ENCODE measurements at places on chromosomes 12 and 14.

DNA sequence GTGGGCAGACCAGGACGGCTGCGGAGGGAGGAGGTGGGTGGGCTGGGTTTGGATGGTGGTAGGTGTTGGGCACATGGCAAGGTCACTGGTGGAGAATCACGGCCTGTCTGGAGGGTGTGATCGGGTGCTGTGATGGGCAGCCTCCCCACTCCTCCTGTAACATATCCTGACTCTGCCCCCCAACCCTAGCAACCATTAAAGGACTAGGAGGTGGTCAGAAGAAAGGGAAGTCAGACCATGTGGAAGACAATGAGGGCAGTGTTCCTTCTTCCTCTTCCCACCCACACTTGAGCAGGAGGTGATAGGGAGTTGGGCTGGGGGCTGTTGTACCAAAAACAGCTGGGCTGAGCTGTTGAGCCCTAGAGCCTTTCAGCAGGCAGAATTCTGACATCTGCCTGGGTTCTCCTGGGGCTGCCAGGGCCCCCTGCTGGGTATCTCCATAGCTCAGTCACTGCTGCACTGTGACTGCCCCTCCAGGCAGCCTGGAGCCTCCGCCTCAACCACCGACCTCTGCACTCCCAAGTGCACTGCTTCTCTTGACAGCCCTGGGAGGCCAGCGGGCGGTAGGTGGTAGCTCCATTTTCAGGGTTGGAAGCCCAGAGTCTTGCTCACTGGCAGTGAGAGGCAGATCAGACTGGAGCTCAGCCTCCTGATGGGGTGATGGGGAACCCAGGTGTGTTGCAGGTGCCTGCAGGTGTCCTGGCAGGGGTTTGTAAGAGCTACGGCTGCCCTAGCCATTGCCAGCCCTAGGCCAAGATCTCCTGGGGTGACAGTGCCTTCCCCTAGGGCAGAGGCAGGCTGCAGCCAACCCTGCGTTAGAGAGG lies 15.4 kb downstream of the VASH1 start:
- no peak for DNase-seq

GRCh38 chr12:226401-226800 lies 12.4 kb upstream of the SLC6A12 start:
- DNase-seq, result no peak

DNA sequence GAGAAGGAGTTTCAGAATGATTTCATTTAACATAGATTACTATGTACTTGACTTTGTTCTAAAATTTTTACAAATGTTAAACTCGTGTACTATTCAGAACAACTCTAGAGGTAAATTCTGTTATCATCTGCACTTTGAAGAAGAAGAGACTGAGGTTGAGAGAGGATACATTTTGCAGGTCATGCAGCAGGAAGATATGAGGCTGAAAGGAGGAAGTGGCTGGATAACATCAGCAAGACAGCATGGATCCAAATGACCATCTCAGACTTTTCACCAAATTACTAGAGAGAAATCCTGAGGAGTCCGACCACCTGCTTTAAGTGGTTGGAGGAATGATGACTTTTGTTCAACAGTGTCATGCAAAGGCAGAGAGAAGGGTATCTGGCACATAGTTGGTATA lies 84.9 kb downstream of the ASCL4 start:
- no peak for DNase-seq

DNA sequence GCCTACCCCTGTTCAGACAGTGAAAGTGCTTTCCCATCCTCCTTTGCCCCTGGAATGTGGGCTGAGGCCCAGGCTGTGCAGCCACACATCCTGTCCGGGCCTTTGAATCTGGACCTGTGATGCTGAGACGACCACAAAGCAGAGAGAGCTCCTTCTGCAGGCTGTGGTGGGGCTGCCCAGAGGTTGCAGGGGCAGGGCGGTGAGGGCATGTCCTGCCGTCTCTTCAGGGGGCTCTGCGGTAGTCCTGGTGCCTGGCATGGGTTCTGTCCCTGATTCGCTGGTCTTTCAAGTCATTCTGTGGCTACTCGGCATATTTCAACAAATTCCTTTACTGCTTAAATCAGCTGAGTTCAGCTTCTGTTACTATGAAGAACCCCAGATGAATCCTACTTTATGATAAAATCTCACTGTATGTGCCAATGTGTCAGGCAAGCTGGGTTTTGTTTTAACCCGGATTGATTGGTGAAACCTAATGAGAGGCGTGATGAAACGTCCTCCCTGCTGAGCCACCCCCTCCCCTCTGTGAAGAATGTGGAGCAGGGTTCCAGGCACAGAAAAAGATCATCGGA lies 63.4 kb upstream of the DICER1 start:
- DNase-seq, result no peak

DNA sequence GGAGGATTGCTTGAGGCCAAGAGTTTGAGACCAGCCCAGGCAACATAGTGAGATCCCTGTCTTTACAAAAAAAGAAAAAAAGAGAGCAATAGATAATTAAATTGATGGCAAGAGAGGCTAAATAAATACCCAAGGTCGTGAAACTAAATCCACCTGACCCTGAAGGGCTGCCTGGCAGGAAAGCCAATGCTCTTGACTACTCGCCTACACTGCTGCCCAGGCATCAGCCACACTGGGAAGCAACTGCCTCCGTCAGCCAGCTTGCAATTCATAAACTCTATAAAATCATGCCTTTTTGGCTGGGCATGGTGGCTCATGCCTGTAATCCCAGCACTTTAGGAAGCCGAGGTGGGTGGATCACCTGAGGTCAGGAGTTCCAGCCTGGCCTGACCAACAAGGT lies 31.7 kb upstream of the RASSF3 start:
- no peak for DNase-seq

DNA sequence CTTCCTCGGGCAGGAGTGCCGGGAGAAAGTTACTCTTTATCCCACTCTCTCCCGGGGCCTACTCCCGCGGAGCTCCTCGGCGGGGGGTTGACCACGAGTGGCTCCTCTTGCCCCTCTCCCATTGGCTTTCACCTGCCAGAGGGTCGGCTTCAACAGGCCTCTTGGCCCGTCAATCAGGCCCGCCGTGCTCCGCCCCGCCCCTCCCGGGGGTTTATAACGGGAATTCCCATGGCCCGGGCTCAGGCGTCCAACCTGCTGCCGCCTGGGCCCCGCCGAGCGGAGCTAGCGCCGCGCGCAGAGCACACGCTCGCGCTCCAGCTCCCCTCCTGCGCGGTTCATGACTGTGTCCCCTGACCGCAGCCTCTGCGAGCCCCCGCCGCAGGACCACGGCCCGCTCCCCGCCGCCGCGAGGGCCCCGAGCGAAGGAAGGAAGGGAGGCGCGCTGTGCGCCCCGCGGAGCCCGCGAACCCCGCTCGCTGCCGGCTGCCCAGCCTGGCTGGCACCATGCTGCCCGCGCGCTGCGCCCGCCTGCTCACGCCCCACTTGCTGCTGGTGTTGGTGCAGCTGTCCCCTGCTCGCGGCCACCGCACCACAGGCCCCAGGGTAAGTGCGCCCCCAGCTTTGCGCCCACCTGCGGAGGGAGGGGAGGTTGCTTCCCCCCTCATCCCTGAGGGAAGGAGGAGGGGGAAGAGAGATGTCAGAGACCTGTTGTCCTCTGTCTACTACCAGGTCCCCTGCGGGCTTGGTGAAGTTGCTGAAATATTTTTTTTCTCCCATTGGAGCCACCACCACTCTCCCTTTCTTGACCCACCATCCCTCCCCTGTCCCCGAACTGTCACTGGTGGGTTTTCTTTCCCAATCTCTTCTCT lies at the start of gene SMOC1:
Gene SMOC1 (plus strand): TSS at position 242 of the 869 bp plus-strand sequence. CDS start 263 bp downstream, at position 505.
- no peak for DNase-seq

- no peak for DNase-seq
These were observed 67.4 kb downstream of the ADGRD1 start for GRCh38 chr12:131021154-131021541.

DNA sequence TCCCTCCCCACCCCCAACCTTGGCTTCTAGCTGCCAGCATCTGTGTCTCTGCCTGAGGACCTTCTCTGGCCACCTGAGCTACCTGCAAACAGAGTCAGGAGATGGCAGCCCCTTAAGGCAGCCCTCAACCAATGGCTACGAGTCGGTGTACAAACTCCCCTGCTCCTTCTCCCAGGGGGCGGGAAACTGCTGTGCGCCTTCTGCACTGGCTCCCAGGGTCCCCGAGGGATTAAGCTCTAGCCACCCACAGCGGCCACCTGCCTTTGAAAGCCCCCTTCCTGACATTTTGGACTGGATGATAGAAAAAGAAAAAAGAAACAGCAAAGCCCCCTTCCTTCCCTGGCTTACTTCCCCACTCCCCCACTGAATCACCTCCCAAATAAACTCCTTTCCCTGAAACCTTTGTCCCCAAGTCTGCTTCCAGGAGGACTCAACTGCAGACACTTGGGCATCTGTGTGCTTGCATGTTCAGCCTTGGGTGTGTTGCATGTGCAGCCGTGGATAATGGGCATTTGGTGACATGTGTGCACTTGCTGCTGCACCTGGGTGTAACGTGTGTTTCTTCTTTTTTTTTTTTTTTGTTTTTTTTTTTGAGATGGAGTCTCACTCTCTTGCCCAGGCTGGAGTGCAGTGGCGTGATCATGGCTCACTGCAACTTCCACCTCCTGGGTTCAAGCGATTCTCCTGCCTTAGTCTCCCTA lies 6.0 kb downstream of the SDS start:
- DNase-seq, result no peak

DNA sequence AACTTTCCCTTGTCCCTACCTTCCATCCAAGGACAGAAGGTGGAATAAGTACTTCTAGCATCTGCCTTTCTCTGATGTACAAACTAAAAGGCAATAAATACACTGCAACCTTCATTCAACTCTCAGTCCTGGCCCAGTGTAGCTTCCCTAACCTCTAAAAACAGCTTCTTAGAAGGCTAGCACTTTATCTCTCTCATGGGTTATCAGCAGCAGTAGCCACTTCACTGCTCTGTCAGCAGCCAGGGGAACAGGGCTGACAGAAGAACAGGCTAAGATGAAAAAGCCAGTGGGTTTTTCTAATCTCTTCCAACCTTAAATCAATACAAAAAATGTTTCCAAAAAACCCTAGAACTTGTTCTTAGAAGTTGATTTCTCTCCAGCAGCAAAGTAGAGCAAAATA lies 13.2 kb downstream of the BAZ2A start:
- DNase-seq, result no peak

DNA sequence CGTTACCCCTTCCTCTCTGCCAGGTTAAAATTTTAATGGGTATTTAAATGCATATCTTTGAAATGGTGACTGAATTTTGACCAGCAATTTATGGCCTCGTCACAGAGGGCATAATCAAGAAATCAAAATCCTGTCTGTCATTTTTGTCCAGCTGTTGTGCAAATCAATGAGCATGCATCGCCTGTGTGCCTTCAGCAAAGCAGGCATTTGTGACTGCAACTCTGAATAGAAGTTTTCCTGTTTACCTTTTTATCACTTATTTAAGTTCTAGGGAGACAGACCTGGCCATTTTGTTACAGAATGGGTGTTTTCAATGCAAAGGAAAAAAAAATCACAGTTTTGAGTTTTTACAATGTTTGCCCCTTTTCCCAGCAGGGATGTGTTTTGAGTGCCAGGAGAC lies 107.4 kb downstream of the PPM1A start:
- DNase-seq, result no peak

DNA sequence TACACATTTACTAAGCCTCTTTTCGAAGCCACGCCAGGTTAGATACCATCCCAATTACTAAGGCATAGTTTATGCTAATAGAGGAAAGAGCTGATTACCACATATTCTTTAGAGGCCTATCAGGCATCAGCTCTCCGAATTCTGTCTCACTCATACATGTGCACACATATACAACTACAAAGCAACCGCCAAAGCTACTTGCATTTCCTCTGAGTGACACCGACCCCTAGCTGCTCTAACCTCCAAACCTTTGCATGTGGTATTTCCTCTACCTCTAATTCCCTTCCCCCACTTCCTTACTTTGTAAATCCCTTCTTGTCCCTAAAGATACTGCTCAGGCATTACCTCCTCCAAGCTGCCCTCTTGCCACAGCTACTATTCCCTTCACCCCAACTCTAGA lies 107.2 kb downstream of the DUSP6 start:
- DNase-seq, result no peak

GRCh38 chr14:61598980-61599379 lies 96.3 kb upstream of the HIF1A start:
- DNase-seq, result no peak

DNA sequence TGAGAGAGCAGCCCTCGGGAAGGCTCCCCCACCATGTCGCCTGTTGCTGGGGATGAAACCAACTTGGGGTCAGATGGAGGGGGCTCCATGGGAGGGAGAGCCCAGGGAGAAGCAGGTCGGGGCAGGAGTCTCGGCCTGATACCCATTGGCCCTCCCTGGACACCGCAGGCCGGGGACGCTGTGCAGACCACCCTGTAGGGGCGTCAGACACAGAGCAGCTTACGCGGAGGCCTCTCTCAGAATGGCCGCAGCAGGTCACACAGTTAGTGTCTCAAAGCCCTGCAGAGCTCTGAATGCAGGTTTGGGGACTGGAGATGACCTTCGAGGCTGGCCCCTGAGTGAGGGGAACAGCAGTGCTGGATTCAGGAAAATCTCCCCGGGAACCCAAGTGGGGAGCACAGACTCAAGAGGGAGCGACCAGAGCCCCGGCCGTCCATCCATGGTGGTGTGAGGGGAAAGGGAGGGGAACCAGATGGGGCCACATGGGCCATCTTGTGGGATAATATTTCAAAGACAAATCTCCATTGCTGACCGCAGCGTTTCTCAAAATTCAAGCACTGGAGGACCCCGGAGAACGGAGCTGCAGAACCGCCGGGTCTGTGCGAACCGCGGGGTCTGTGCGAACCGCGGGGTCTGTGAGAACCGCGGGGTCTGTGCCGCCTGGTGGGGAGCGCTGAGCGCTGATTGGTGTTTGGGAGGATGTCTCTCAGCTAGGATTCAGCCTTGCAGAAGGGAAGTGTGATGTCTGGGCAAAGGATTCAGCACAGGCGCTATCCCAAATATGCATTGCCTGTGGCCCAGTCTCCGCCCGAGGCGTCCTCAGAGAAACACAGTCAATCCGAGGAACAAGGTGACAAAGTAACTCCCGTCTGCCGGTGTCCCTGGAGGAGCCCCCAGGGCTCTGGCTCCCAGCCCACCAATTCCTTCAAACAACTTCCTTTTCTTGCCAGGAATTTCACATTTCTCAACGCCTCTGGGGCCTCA lies 324.4 kb upstream of the RTL1 start:
- DNase-seq, result no peak

GRCh38 chr14:100078216-100078803 lies 13.1 kb downstream of the EVL start:
- no peak for DNase-seq

Data from stimulated activated CD8-positive, alpha-beta memory T cell treated with anti-CD3 and anti-CD28 coated beads, Interleukin-4, amount 100 ng/mL, for 4 hours (primary cell).